ENCODE measurements at places on chromosomes 1 and 21. TPM values are rescaled to one million over a fixed set of nuclear protein-coding genes. Genes with fewer than 3 reads are reported as not detected.

GRCh38 chr1:38662126-38662525, 197.4 kb downstream of the RRAGC start:
- no peak for DNase-seq

Gene RBP7
- not detected for total RNA-seq

DNA sequence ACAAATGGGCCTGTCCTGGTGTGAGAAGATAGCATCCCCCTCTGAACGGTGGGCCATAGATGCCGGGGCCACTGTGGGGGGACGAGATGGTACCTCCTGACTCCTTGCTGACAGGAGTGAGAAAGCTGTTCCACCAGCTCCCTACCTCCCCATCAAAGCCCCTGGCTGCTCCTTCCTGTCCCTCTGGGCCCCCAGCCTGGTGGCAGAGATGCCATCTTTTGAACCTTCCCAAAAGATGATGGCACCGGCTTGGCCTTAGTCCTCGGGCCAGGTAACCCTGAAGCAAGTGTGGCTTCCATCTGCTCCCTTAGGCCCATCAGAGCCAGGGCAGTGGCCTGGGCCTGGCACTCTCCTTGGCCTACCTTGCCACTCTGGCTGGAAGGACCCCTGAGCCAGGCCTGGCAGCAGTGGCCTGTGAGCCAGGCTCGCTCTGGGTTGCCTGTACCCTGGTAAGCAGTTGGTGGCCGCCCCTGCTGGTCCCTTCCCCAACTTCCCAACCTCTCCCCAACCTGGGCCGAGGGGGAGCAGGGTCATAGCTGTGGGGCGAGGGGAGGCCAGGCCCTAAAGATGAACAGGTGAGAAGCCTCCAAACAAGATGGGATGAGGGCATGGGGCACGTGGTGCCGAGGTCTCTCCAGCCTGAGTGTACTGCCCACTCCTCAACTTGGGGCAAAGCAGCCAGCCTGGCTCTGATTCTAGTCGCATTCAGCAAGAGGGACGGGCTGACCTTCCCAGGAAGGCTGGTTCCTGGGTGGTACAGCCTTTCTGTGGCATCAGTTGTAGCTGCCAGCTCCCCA, 34.7 kb downstream of the ZBTB17 start:
- DNase-seq = no peak

DNA sequence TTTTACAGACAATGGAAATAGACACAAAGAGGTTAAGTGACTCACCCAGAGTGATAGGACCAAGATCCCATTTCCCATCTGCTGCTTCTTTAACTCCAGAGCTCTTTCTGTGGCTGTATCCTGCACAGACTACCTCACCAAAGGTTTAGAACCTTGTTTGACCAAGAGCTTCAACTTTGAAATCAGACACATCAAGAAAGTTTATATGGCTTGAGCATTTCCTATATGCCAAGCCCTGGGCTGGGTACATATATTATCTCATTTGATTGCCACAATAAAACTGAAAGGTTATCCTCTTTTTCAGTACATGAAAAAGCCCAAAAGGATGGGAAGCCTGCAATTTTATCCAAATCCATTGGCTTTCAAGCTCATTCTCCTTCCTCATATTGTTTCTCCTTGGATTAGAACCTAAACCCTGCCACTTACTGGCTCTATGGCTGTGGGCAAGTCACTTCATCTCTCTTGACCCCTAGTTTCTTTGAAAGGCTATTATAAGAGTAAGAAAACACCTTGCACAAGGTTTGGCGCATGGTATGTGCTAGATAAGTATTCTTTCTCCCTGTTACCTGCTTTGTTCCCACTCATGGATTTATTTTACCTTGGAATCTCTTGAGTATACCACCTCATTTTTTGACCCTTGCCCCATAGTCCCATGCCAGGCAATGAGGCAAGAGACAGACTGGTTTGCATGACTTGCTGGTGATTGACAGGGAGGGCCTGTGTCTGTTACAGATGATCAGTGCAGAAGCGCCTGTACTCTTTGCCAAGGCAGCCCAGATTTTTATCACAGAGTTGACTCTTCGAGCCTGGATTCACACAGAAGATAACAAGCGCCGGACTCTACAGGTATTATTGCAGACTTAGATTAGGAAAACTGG, 34.5 kb upstream of the KCNQ4 start:
- no peak for DNase-seq

DNA sequence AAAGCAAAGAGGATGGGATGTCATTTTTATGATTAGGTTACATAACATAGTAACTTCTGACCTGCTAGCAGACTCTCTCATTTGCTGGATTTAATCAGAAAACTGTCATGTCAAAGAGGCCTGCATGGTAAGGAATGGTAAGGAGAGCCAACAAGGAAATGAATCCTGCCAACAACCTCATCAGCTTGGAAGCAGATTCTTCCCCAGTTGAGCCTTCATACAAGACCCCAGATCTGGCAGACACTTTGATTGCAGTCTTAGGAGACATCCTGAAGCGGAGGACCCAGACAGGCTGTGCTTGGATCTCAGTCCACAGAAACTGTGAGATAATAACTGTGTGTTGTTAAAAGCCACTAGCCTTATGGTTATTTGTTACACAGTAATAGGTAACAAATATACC, 27.6 kb upstream of the MARK1 start:
- DNase-seq = no peak

Gene OR14K1
- total RNA-seq = not detected

- DNase-seq = no peak
Measured at GRCh38 chr1:83109692-83110091, 889.2 kb downstream of the TTLL7 start.

DNA sequence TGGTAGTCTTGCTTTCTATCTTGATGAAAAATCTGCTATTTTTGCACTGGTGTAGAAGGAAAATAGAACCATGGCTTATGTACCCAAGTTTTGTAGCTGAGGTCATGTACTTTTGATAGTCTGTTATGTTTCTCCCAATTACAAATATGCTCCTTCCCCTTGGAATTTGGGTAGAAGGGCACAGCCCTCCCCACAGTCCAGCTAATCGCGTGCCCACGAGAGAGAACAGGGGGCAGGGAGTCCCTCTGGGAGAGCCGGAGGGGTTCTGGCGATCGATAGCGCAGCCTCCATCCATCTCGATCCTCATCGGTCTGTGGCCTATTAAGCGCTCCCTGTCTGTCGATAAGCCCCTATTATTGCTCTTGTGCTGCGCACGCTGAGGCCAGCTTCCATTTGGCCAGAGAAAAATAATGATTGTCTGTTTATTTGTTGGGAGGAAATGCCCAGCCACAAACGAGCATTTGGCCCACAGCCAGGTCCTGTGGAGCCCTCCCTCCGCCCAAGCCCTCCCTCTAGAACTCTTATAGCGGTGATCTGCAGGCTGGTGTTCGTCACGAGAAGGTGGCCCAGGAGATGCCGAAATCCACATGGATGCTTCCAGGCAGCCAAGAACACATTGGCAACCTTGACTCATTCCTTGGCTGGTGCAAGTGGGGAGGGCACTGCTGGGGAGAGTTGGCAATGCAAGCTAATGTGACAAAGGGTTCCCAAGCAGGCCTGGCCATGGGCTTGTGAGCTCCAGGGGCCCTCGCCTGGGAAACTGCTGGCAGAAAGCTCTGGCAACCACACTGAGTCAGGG, 134.7 kb upstream of the TNR start:
- DNase-seq = no peak

DNA sequence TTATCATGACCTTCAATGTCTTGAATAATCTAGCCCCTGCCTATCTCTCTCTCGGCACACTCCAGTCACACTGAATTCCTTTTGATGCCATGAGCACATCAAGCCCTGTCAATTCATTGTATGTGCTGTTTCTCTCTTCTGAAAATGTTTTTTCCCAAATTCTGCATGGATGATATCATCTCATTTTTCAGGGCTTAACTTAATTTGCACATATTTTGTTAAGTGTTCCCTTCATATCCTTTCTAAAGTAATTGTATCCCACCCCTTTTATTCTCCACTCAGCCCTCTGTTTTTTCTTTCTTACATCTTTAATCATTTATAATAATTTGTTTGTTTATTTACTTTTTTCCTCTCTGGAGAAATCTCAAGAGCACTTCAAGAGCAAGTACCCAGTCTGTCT, 149.9 kb downstream of the ZNF326 start:
- DNase-seq = no peak

DNA sequence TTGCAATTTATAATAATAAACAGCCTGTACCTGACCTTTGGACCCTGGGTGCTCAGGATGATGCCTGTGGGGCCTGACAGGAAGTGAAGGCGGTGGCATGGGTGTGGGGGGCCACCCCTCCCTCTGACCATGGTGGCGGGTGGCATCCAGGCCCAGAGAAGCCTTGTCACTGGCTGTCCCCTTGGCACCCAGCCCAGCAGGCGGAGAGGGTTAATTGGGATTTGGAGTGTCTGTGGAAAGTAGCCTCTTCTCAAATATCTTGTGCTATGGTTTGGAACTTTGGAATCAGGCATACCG, 20.5 kb downstream of the SOX13 start:
- DNase-seq = no peak

Gene TRIM67
- not detected for total RNA-seq

- no peak for DNase-seq
Measured at GRCh38 chr1:18924221-18924691, 21.9 kb upstream of the ALDH4A1 start.

Gene ARID1A
- total RNA-seq = 110 TPM

Gene ADORA3
- total RNA-seq = not detected

DNA sequence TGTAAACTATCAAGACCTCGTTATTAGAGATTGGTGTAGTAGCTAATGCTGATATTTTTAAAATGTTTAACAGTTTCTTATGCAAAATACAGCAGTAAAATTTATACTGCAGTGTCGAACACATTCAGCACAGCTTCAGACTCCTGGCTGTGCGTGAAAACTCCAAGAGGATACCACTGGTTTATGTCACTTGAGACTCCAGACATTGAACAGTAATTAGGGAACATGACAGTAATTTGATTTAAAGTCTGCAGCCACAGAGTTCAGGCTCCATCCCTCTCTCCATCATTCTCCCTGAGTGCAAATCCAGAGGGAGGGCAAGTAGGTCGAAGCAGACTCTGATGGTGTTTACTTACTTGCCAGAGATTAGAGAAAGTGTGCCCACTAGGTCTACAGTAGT, 94.2 kb downstream of the AK5 start:
- no peak for DNase-seq

DNA sequence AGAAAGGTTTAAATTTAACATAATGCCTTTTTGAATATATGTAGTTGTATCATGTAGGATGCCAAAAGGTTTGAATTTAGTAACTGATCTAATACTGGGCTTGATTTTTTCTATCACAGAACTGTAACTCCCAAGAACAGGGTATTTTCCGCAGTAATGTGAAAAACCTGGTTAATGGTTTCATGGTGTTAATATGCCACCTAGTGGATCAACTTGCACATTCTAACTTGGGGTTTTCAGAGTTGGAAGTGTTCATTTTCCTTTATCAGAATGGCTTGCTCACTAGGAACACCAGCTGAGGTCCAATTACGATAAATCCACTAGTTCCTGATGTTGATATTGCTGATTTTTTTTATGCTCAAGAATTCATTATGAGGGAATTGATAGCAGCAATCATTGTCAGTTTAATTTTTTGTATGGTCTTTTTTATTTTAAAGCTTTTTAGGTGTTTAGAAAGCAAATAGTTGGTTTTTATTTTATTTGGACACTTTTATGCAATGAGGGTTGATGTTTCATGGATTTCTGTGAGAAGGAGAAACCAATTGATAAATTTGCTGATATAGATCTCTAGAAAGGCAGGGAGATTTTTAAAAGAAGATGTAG, 157.2 kb downstream of the PLA2G4A start:
- no peak for DNase-seq

DNA sequence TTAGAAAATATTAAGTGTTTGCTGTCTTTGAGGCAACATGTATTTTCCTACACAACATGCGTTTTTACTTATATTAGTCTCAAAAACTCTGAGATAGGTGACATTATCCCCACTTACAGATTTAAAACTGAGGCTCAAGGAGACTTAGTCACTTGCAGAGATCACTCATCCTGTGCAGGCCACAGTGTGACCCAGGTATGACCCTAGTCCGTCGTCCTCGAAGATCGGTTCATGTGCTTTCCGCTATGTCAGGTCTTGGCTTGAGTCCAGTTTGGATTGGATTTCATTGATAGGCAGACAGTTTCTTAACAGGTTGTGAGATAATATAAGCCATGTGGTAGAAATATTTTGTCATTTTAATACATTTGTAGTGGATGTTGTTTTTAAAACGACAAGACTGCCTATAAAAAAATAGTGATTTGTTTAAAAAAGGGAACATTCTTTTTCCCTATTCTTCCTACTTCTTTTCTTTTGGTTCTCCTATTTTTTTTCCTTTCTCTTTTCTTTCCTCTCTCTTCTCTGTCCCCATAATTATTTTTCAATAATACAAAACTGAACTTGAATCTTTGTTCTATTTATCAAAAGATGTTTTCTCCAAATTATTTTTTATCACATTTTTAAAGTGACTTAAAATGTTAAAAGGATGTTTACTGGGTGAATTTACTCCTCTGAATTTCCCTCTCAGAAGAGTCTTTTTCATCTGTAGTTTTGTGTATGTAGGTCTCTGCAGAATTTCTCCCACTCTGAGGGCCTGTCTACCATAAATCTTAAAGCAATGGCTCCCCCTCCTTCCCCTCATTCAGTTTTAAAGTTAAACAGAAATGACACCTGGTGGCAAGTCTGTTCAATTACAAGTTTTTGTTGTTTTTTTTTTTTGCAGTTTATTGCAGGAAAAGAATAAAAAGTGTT, 81.8 kb downstream of the PHTF1 start:
- no peak for DNase-seq

Gene VWA1
- total RNA-seq = 6.9 TPM

GRCh38 chr1:98817821-98818220, 156.3 kb downstream of the SNX7 start:
- DNase-seq = no peak

DNA sequence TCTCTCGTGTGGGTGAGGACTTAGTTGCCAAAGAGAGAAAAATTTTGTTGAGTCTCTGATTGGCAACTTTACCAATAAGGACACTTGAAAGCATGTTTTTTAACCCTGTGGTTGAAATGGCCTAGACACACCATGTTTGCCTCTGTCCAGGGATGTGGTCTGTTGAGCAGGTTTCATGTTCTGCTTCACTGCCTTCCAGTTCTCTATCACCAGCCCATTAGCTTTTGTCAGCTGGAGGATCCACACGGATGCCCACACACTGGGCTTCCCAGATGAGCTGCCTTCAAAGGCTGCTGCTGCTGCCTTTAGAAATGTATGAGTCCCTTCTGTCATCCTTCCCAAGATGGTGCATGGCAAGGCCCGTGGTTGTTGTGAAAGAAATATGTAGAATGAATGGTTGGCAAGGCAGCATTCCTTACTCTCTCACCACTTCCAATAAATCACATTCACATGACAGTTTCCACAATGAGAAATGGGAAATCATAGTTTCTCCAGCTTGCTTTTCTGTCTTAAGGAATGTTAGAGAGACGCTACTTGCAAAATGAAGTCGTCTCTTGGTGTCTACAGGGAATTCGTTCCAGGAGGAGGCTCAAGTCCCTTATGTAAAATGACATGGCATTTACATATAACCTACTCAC, 108.2 kb upstream of the SLC35F3 start:
- DNase-seq = no peak

Gene ALG6
- 19.8 TPM for total RNA-seq

DNA sequence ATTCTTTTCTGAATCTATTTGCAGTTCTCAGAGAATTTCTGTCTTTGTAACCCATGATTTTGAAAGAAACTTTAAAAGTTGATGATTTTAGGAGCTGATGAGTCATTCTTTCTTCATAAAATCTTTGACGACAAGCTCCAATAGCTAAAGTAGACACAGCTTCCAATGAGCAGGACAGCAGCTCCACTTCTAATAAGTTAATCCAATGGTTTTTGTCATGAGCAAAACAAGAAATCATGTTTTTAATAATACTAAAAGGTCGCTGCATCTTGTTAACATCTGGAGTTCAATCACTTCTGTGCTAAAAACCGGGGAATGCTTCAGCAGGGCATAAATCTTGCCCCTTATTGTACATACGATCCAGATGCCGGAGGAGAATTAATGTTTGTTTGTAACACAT, 48.9 kb upstream of the GORAB start:
- DNase-seq = no peak

GRCh38 chr1:31426249-31426922, 13.4 kb downstream of the SERINC2 start:
- no peak for DNase-seq

All from activated naive CD4-positive, alpha-beta T cell treated with anti-CD3 and anti-CD28 coated beads, Interleukin-2, amount 50 U/mL, for 72 hours (primary cell).